GDM1 (cell line): ENCODE measurements at places on chromosomes 12 and 14.

DNA sequence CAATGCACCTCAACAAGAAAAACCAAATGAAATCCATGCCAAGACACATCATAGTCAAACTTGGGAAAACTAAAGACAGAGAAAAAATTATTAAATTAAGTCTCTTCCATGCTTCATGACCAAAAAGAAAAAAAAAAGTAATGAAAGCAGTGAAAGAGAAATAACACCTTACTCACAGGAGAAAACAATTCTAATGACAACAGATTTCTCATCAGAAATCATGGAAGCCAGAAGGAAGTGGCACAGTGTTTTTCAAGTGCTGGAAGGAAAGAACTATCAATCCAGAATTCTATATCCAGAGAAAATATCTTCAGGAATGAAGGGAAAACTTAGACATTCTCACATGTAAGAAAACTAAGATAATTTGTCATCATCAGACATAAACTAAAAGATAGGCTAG lies 71.1 kb upstream of the NUDT4 start:
- DNase-seq, result no peak

DNA sequence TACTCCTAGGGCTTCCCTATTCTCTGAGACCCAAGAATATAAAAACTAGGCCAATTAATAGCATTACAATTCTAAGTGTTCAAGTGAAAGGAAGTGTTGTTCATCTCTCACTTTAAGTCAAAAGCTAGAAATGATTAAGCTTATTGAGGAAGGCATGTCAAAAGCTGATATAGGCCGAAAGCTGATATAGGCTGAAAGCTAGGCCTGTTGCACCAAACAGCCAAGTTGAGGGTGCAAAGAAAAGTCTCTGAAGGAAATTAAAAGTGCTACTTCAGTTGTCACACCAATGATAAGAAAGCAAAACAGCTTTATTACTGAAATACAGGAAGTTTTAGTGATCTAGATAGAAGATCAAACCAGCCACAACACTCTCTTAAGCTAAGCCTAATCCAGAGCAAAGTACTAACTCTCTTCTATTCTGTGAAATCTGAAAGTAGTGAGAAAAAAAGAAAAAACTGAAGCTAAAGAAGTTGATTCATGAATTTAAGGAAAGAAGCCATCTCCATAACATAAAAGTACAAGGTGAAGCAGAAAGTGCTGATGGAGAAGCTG lies 68.9 kb downstream of the SLC6A15 start:
- DNase-seq, result no peak

DNA sequence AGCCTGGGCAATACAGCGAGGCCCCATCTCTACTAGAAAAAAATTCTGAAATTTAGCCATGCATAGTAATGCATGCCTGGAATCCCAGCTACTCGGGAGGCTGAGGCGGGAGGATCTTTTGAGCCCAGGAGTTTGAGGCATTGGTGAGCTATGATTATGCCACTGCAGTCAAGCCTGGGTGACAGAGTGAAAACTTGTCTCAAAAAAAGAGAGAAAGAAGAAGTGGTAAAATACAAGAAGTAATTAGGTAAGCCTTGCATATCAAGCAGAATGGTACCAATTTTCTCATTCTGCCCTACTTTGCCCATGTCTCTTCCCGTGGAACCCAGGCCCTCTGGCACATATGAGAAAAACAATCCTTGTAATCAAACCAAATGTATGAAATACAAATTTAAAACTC lies 70.7 kb downstream of the SUSD6 start:
- no peak for DNase-seq

GRCh38 chr12:53676656-53677015 lies 753 bp upstream of the ATP5MC2 start:
- no peak for DNase-seq

- DNase-seq, result no peak
These were observed 79.7 kb downstream of the DUSP16 start for GRCh38 chr12:12482959-12483358.

DNA sequence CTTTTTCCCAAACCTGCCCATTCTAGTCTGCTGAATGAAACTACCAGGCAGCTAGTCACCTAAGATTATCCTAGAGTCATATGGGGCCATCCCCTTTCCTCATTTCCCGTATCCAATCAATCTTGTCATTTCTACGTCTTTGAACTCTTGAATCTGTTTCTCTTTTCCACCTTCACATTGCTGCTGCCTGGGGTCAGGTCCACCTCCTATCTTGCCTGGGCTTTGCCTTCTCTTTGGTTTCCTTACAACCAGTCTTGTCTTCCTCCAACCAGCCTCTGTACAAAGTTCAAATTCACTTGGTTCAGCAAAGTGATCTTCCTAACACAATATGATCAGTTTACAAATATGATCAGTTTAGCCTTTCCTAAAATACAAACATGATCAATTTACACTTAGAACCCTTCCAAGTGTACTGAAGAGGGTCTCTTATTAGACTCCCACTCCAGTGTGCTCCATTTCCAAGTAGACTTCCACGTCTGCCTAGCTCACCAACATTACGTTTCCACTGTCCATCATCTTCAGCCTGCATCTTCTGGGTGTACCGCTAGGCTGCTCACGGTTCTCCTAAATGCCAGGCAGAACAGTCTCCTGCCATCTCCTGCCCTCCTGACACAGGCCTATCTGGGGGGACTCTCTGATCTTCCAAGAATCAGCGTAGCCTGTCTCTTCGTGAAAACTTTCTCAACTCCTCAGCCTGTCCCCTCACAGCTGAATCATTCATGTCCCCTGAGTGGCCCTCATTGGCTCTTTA lies 4.1 kb upstream of the ACVR1B start:
- DNase-seq, result no peak

- DNase-seq, result no peak
These were observed 37.3 kb downstream of the VDR start for GRCh38 chr12:47867495-47867941.

DNA sequence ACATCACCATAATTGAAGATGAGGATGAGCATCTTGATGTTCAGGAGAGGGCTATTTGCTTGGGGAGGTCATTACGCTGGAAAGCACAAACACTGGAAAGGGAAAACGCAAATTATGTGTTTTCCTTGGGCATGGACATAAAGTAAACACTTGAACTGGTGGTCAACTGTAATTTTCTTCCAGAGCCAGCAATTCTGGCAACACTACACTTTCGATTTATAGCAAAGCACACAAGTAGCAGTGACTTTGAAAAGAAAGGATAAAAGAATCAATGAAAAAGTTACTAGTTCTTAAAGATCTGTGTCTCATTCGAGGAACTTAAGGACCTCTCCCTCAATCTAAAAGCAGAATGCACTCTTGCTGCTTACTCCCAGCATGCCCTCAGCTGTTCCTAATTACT lies 2.2 kb downstream of the CLEC14A start:
- DNase-seq, result no peak

GRCh38 chr14:95727056-95727700 lies 13.3 kb upstream of the TCL1A start:
- no peak for DNase-seq

- no peak for DNase-seq
These were observed 110.9 kb upstream of the DNM1L start for GRCh38 chr12:32568228-32568627.

DNA sequence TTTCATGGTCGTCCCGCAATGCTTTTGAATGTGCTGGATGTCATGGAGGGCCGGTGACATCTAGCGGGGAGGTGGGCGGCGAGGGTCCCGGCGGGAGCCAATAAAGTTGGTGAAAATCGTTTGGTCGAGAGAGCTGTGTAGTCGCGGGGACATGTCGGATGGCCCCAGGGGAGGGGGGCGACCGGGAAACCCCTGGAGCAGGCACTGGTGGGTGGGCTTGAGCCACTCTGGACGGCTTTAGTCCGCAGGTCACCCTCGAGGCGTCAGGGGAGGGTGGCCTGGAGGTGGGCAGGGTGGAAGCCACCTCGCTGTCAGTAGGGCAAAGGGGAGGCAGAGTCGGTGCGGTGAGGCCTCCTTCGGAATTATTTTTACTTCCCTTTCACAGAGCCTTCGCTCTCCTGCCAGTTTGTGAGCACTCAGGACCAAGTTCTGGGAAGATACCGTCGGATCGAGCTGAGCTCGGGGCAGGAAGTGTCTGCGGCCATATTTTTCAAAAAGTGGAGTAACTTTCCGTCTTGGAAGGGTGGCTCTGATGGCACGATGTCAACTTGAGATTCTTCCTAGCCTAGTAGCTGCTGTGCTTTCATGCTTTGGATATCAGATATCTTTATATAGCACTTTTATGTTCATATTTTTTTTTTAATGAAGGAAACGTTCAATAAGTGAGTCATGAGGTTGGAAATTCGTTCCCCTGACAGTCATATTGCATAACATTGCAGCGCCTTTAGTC lies 28.2 kb downstream of the WBP11 start:
- no peak for DNase-seq
